T-helper 17 cell (primary cell): ENCODE measurements at places on chromosomes 16 and 17.

GRCh38 chr16:49632086-49632794 is 223.7 kb downstream of the ZNF423 start:
- DNase-seq: no peak

DNA sequence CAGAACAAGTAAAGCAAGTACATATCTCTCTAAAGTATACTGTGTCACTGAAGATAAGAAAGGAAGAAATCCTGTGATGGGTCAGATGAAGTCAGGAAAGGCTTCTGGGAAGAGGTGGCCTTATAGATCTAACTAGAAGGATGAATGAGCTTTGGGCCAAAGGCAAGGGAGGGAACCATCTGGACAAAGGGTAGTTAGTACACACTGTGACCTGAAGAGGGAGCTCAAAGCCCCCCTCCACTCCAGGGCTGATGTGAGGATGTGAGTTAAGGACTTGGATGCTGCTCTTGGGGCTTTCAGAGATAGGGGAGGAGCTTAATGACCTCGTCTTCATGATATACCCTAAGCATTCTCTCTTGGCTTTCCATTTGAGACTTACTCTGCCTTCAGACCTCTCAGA is 185.3 kb upstream of the CACNG3 start:
- no peak for DNase-seq

DNA sequence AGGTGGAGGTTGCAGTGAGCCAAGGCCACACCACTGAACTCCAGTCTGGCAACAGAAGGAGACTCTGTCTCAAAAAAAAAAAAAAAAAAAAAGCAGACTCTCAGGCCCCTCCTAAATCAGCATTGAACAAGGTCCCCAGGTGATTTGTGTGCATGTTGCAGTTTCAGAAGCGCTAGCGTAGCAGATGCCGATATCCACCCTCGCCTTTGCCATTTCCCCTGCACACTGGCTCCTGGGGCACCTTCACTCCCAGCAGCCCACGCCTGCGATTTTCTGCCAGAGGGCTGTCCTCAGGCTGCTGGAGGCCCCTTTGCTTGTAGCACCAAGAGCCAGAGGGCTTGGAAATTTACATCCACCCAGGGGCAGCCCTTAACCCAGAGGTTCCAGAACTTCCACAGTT is 95.6 kb downstream of the WSCD1 start:
- DNase-seq: no peak

GRCh38 chr16:11642765-11643116 is 25.5 kb upstream of the SNN start:
- DNase-seq: no peak

GRCh38 chr16:68378436-68379415 is 67.9 kb downstream of the PRMT7 start:
- no peak for DNase-seq
